ENCODE measurements at places on chromosomes 6 and 20. TPM values are rescaled to one million over a fixed set of nuclear protein-coding genes. Genes with fewer than 3 reads are reported as not detected.

GRCh38 chr6:31422587-31422986 lies 19.2 kb downstream of the MICA start:
- DNase-seq = no peak

DNA sequence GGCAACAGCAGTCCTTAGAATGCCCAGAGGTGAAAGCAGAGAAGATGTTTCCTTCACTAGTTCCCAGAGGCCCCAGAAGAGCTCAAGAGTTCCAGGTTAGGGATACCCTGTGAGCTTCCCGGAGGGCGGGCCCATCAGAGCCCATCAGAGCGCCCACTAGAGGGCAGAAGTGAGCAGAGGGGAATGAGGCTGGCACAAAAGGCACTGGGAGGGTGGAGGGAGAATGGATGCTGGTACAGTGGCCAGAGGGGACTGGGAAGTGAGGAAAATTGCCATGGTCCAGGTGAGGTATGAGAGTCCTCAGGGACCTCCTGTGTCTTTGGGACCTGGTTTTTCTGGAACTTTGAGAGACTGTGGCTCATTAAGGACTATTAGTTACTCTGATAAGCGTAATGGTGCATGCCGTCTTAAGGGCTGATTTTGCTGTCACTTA lies 57.3 kb downstream of the LINC00237 start:
- peak; percentile 63 for DNase-seq

DNA sequence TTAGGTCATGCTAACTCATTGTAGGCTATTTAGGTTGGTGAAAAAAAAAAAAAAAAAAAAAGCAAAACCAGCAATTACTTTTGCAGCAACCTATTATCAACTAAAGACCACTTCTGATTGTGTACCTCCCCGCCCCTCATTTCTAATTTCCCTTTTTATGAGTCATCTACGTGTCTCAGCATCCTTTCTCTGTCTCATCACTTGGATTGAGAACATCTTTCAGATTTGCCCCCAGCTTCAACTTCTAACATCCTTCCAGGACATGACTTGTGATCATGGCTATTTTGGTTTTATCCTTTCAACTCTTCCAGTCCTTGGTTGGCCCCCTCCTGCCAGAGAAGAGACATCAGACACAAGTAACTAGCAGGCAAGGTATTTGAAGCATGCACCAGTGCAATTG lies 156.7 kb upstream of the CCN2 start:
- DNase-seq = no peak

DNA sequence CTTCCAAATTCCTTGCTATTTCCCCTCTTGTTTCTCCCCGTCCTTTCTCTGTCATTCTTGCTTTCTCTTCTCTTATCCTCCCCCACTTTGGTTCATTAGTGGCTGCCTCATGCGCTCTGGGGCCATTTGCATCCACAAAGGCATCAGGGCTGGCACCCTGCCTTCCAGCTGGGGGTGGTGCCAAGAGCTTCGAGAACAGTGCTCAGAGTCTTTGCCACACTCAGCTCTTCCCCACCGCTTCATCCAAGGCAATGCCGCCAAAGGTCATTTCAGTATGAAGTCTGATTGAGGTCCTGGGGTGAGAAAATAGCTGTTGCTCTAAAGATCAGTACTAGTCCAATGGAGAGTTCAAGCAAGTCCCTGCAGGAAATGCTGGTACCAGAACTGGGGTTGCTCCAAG lies 22.7 kb downstream of the OLIG3 start:
- no peak for DNase-seq

DNA sequence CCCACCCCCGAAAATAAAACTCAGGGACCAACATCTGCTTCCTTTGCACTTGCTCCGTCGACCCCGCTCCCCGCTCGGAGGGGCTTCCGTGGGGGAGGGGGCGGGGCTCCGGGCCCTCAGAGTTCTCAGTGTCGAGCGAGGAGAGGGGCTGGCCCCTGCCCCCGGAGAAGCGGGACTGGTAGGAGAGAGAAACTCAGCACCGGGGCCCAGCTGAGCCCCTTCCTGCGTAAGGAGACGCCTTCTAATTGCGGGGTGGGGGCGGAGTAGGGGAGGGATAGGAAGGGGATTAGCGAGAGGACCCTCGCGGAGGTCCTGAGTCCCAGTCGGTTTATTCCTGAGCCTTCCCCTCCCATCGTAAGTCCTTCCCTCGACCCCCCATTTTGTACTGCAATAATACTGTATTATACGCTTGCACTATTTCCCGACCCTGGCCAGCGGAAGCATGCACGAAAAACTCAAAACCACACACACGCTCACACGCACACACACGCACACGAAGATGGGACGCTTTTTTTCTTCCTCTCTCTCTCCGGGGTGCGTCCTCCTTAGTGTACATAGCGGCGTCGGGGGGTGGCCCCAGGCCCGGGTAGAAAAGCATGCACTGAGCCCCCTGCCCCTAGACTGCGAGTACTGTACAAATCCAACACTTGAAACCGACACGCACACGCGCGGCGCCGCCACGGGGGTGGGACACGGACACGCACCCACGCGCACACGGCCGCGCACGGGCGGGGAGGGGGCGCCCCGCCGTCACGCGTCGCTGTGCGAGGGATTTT lies 22.1 kb upstream of the SLC22A7 start:
- DNase-seq = peak; percentile 56

Gene NHSL1
- total RNA-seq = 0.14 TPM
